CD4-positive, alpha-beta T cell treated with Interleukin-10 for 1 hour (primary cell): ENCODE measurements at places on chromosomes 11 and 22.

GRCh38 chr11:35337136-35337913 is 82.0 kb downstream of the SLC1A2 start:
- no peak for DNase-seq

DNA sequence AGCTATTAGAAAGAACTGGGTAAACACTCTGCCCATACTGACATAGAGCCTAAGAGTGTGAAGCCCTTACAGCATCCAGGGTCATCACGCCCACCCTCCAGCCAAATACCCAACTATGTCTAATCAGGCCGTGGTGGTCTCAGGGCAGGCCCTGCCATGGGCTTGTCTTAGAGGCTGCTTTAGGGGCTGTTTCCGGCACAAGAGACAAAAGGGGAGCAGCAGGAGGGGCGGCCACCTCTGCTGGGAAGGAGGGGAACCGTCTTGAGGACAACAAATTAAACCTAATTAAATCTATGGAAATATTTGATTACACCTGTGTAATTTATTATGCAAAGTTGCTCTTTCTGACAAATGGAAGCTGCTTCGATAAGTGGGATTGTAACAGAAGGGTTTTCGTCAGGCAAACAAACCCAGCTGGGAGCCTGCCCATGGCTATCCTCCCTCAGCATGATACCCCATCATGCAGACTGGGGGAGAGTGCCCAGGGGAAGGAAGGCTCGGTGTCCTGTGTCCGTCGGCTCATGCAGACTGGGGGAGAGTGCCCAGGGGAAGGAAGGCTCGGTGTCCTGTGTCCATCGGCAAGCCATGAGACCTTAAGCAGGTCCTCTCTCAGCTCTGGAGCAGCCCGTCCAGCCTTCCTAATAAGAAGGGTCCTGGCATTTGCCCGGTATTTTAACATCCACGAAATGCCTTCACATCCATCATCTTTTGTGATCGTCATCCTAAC is 163.6 kb upstream of the B3GAT1 start:
- DNase-seq, result no peak

DNA sequence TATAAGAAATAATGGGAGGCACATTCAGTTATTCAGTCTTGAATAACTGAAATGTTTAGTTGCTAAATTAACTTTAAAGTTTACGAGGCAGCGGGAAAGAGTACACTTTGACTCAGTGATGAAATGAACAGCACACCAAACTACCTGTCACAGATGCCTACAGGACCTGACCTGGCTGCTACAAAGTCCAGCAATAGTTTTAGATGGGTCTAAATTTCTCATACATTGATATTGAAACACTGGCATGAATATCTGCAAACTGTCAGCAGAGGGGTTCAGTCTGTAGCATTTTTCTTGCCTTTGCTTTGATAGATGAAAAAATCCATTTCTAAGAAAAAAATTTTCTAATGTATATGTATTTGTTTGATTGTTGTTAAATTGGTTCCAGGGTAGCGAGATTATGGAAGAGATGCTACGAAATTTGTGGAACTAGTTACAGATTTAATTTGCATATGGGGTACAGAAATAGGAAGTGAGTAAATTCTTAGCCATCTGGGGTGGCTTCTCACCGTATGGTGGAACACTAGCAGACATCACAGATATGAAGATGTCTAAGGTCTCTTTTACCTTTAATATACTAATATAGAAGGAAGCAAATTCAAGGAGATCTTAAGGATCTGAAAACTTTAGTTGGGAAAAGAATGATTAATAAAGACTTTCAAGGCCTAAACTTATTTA is 20.8 kb upstream of the GAB2 start:
- no peak for DNase-seq

GRCh38 chr22:28833276-28833923 is 33.0 kb upstream of the XBP1 start:
- no peak for DNase-seq

DNA sequence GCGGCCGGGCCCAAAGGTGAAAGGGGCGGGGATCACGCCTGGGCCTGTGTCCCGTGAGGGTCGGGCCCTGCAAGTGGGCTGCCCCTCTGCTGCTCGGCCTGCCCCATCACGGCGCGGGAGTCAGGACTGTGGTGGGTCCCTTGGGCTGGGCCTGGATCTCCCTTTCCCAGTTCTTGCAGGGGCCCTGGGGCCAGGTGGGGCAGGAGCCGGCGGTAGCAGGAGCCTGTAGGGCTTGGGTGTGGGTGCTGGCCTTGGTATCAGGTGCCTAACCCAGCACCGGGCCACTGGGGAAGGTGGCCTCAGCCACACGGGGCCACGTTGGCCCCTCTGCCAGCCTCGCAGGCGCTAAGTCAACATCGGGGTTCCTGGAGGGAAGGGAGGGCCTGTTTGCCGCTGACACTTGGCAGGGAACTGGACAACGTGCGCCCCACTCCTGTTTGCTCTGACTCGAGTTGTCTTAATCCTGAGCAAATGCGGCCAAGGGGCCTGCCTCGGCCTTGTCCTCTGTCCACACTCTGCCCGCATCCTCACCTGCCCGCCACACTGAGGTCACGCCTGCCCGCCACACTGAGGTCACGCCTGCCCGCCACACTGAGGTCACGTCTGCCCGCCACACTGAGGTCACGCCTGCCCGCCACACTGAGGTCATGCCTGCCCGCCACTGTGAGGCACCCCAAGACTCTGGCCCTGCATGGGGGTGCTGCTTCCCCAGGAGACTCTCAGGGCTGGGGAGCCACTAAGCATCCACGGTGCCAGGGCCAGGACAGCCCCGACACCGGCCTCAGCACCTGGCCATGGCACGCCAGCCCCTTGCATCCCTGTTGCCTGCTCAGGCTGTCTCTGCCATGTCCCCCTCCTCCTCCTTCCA is 14.2 kb upstream of the MUC5B start:
- DNase-seq, result no peak

DNA sequence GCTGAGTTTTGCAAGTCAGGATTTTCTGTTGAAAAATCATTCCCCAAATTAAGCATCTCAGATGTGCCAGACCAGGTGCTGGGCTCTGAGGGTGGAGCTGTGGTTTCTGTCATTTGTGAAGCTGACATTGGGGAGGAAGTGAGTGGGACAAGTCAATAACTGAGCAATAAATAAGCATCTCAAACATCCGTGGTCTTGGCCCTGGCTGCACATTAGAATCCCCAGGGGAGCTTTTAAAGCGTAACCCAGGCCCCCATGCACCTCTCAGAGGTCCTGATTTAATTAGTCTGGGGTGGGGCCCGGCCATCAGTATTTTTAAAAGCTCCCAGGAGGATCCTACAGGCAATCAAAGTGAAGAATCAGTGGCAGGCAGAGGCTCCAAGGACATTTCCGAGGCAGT is 420.0 kb downstream of the MN1 start:
- DNase-seq, result no peak

DNA sequence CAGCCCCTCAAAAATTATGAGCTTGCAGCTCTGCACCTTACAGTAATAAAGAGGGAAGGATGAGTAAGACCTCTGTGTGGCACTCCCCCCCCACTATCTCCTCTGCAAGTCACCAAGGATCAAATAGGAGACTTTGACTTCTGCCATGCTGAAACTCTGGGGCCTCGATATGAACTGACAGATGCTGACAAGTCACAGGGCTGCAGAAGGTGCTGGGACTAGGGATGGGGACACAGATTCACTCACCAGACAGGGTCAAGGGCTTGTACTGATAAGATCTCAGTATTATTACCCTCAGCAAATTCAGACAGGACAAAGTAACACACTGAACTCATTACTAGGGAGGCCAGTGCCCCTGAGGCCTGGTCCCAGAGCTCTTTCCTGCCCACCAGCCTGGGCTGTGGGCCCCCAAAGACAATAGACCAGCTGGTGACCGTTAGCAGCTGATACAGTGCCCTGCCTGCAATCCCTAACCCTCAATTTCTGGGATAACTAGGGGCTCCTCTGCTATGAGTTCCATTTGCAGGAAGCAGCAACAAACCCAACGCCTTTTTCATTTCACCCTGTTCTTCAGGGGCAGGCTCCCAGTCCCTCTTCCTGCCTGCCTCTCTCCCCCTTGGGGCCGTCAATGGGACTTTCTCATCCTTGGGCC is 20.1 kb downstream of the TMPRSS13 start:
- no peak for DNase-seq

- peak; percentile 9 for DNase-seq
Measured at GRCh38 chr22:20810645-20811044, 36.7 kb downstream of the SERPIND1 start.

DNA sequence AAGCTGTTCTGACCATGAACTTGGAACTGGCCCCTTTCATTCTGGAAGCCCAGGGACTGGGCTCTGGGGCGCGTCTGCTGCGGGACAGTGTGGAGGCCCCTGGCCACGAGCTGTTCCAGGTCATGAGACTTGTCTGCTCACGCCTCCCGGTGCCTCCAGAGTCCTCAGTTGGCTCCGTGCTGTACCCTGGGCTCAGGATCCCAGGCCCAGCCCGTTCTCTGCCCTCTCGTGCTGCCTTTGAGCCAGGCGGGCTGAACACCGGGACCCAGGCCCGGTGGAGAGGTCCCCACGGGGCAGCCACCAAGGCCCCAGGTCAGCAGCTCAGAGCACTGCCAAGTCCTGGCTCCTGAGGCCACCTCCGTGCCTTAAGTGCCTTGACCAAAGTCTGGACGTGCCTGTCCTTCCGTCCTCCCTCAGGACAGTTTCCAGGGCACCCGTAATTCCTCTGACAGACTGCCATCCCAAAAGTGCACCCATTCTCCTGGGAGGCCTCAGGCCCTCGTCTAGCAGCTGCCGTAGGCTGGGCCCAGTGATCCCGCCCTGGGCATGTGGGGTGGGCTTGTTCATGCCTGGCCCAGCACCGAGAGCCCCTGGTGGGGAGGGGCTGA is 36.3 kb upstream of the PPARA start:
- DNase-seq, result no peak

DNA sequence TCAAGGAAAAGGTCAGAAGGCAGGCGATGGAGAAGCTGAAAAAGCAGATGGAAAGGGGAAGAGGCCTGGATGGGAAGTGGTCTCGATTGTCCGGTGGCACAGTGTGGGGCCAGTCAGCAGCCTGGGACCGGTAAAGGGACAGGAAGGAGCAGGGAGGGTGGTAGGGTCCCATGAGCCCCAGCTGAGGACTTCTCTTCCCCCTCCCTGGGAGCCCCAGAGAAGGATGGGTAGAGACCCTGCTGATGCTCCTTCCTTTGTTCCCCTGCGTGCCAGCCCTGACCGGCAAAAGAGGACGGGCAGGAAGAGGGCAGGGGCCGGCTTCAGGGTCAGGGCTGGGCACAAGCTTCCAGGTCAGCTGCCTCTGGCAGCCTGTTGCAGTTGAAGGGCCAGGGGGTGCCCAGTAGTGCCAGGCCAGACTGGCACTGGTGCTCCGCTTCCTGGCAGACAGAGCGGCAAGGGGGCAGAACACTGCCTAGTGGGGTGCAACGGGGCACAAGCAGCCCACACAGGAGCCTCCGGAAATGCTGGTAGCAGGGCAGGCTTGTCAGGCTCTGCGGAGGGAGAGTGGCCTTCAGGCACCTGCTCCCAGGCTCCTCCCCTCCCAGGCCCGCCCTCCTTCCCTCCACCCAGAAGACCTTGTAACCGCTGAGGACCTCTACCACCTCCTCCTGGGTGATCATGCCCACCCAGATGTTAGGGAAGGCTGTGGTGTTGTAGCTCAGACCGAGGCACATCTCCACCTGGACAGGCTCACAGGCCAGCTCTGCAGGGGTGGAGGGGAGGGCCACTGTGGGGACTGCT is 739 bp upstream of the C1QTNF5 start:
- DNase-seq, result no peak

DNA sequence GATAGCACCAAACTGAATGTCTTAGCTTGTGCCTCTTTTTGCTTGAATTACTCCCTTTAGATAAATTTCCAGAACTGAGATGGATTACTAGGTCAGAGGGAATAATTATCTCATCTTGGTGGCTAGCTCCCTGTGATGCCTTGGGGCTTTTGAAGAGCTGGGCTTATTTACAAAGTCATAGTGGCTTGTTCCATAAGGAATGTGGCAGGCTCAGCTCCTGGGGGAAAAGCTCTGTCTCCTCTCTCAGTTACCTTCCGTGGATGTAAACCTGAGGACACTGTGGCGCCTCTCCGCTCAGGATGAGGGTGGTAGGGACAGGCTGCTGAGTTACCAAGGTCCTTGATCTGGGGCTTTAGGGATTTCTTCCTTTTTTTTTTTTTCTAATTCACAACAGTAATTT is 121.7 kb downstream of the PARVA start:
- DNase-seq, result no peak
